ENCODE measurements at places on chromosomes 1 and 21. TPM values are rescaled to one million over a fixed set of nuclear protein-coding genes. Genes with fewer than 3 reads are reported as not detected.

Gene CTPS1
- 166 TPM for total RNA-seq

Gene MLLT11
- 5.0 TPM for total RNA-seq

Gene OLIG1
- total RNA-seq = 0.21 TPM

Gene KMO
- total RNA-seq = 1.8 TPM

Gene RAB3B
- 1.2 TPM for total RNA-seq

Gene HOOK1
- total RNA-seq = 0.57 TPM

Gene CAPN8
- 0.28 TPM for total RNA-seq

Gene CEP104
- 52.0 TPM for total RNA-seq

Gene NPHS2
- total RNA-seq = not detected

Gene AMY1A
- total RNA-seq = not detected

Gene CELA2B
- total RNA-seq = not detected
